Gastroesophageal sphincter (tissue), 4 donors: ENCODE measurements at places on chromosomes 7 and 10. TPM values are rescaled to one million over a fixed set of nuclear protein-coding genes. Genes with fewer than 3 reads are reported as not detected.

DNA sequence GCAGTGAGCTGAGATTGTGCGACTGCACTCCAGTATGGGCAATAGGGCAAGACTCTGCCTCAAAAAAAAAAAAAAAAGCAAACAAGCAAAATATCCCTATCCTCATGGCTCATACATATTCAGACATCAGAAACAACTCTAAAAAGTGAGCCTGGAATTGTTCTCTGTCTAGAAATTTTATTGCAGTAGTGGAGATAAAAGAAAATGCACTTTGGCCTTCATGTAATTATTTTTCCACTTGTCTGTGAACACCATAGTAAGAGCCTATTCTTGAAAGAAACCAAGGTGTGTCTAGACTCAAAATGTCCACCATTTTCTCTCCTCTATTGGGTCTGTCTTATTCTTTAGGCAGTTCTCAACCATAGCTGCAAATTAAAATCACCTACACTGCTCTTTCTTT is 30.5 kb upstream of the MCU start:
- ATAC-seq, result no peak

GRCh38 chr7:152931633-152932032 is 172.1 kb downstream of the ACTR3B start:
- ATAC-seq, result no peak

GRCh38 chr10:16674147-16674703 is 143.0 kb downstream of the RSU1 start:
- no peak for ATAC-seq

GRCh38 chr10:106612381-106612780 is 552.1 kb downstream of the SORCS1 start:
- no peak for ATAC-seq

Gene CD36
- total RNA-seq, result 284 TPM

DNA sequence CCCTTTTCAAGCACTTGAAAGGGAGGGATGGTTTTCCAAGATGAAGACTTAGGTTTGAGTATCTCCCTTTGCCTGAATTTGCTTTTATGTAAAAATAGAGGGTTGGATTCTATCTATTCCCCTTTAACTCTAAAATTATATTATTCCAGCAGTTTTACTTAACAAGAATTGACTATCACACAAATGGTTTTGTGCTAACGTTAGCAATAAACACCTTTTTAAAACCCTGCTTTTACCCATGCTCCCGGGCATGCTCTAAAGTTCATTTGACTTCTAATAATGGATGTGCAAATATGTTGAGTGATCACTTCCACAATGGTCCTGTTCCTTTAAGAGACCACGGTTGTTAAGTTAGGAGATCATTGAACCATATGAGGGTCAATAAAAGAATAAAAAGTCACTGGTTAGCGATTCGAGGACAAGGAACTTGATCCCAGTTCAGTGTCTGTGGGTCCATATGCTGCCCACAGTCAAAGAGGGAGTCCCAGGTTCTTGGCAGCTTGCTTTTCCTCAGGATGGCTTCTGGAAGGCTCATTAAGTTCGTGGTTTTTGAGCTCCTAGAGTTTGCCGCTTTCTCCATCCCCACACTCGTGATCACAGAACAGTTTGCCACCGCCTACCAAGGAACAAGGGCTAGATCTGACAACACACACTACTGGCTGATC is at the start of gene TMEM236:
Gene TMEM236 (plus strand): TSS at position 421 of the 665 bp plus-strand sequence. CDS start 95 bp downstream, at position 516.
- no peak for ATAC-seq

DNA sequence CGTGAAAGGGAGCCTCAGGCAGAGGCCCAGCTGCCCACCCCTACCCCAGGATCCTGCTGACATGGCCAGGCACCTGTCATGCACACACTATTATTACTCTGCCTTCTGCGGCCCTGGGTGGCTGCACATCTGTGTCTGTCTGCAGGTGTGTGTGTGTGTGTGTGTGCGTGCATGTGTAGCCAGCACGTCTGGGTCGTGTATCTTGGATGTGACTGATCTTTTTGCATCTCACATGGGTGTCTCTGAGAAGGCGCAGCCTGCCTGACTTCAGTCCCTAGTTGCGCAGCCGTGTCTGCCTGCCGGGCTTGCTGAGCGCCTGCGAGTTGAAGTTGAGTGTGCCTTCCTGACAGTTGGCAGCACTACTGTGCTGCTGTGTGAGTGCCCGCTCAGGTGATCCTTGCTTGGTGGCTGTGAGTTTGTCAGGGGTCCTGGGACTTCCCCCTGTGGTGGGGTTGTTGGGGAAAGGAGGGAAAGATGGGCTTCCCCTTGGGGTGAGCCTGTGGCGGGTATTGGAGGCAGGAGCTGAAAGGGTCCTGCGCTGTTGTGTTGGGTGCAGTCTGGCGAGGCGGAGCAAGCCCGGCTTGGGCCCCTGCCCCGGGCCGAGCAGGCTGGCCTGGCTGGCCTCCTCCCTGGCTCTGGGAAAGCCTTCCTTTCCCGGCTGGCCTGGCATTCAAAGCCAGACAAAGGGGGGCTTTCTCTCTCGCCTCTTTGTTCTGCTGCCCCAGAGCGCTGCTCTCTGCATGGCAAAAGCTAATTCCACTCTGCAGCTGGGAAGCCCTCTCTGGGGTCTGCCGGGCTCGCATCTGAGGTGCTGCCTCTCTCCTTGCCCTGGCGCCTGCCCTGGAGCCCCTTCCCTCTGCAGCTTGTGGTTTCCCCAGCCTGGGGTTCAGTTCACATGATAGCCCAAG is 4.9 kb downstream of the TRIM8 start:
- ATAC-seq, result no peak

GRCh38 chr10:541750-542371 is 147.6 kb downstream of the DIP2C start:
- peak; percentile 24 for ATAC-seq

GRCh38 chr7:148719753-148720152 is 21.1 kb downstream of the CUL1 start:
- no peak for ATAC-seq

GRCh38 chr7:139791316-139791715 is 13.5 kb upstream of the HIPK2 start:
- ATAC-seq, result no peak

Gene YKT6
- 79.2 TPM for total RNA-seq

Gene GCC1
- 16.5 TPM for total RNA-seq

DNA sequence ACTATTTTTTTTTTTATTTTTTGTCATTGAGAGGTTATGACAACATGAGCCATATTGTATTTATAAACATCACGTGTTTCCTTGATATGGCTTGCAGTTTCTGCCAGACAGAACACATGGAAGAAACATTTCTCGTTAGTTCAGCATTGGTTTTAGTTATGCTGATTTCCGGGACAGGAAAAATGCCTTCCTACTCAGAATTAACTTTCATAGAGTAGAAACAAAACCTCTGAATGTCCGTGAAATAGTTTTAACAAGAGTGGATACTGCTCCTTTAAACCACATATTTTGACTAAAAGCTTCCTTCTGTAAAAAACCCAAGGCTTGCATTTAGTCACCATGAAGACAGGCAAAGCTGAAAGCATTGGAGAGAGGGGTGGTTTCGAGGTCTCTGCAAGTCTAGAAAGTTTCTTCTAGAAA is 240.4 kb downstream of the KIAA1217 start:
- ATAC-seq, result no peak

DNA sequence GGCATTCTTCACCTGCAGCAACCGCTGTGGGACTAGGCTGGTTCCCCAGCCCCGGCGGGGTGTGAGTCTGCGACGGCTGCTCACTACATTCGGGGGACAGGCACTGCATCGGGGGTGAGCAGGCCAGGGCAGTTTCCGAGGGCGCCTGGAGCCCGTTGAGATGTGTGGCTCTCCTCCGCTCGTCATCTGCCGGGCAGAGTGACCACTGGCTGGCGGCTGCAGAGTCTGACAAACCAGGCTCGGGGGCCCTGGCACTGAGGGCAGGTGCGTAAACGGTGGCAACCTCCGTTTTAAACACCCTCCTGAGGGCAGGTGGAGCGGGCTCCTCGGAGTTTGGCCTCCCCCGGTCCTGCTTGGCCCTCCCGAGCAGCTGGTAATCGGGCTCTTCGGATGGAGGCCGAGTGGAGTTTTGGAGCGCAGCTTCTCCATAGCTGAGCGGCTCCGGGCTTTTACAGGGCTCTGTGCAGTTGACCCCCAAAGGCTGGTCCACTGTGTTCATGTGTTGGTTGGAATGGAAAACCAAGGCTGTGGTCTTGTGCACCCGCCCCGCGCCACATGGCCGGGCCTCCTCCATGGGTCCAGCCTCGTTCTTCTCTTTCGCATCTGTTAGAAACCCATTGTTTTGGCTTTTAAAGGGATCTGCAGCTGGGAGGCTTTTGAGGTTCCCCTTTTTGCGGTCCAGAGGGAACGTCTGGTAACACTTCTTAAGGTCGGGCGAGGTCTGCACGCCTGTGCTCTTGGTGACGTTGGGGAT is 20.9 kb downstream of the INSYN2A start:
- no peak for ATAC-seq

DNA sequence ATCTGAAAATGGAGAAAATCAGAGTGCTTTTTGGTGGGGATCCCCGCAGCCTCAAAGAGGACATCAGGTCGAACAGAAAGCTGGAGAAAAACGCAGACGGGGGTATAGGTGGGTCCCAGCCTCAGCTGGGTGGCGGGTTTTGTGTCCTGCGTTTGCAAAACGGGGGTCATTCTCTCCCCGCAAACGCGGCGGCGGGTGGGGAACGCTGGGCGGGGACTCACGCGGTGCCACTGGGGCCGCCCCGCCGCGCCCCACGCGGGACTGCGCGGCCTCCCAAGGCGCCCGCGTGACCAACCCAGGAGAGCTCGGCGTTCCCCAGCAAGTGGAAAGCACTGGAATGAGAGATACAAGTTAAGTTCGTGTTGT is 806 bp upstream of the VIPR2 start:
- ATAC-seq, result peak; percentile 71

Gene TFR2
- not detected for total RNA-seq

Gene NEUROG3
- not detected for total RNA-seq

GRCh38 chr10:114398587-114399331 is 5.5 kb downstream of the AFAP1L2 start:
- no peak for ATAC-seq

GRCh38 chr7:95180-95862 is 97.0 kb upstream of the FAM20C start:
- ATAC-seq, result no peak

Gene TLX1
- not detected for total RNA-seq

GRCh38 chr7:106056513-106057203 is 55.5 kb downstream of the SYPL1 start:
- peak; percentile 86 for ATAC-seq

DNA sequence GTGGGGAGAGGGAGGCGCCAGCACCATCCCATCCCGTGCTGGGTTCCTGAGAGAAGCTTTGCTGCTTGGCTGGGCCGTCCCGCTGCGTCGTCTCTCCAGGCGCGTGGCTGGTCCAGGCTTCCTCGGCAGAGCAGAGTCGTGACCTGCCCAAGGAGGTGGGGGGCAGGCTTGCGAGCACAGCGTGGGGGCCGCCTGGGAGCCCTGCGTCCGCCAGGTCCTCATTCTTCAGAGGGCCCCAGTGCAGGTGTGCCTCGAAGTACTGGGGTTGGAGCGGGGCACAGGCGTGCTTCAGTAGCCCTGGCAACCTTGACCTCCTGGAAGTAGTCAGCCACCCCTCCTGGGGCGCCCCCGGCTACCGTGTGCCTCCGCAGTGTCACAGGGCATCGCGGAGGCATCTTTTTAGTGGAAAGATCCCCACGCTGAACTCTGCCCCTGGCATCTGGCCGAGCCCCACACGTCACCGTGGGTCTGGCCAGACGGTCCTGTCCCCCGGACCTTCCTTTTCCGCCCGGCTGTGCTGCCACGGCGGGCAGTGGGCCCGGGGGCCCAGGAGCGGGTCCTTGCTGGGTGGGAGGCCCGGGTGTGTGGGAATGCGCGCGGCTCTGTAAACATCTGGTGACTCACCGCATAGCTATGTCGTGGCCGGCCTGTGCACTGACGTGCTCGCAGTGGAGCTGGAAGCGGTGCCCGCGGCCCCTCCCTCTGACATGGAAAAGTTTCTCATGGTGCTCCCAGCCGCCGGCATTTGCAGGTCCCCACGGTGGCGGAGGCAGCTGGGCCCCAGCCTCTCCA is 6.4 kb downstream of the MAFK start:
- ATAC-seq, result peak; percentile 89

DNA sequence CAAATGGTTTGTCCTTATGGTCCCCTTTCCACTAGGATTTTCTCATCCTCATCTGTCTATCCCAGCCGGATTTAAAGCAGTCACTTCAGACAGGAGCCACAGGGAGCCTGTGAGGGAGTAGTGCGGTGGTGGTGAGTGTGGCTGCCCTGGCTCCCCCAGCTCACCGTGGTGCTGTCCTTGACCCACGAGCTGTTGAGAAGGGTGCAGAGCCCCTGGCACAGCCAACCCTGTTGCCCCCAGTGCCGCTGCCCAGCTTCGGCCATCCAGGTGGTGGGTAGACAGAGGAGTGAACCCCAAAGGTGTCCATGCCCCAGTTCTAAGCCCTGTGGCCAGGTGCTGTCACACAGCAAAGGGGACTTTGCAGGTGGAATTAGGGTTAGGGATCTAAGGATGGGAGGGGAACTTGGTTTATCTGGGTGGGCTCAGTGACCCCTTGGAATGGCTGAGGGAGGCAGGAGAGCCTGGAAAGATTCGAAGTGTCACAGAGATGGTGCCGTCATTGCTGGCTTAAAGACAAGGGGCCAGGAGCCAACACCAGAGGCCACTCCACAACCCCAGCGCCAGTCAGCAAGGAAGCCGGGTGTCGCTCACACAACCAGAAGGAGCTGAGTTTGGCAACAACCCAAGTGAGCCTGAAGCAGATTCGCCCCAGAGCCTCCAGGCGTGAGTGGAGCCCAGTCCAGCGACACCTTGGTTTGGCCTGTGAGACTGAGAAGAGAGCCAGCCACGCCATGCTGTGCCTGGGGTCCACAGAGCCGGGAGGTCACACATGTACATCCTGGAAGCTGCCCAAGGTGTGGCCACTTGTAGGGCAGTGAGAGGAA is 142.4 kb downstream of the ADCY1 start:
- no peak for ATAC-seq

GRCh38 chr10:3914733-3915132 is 129.7 kb upstream of the KLF6 start:
- no peak for ATAC-seq

DNA sequence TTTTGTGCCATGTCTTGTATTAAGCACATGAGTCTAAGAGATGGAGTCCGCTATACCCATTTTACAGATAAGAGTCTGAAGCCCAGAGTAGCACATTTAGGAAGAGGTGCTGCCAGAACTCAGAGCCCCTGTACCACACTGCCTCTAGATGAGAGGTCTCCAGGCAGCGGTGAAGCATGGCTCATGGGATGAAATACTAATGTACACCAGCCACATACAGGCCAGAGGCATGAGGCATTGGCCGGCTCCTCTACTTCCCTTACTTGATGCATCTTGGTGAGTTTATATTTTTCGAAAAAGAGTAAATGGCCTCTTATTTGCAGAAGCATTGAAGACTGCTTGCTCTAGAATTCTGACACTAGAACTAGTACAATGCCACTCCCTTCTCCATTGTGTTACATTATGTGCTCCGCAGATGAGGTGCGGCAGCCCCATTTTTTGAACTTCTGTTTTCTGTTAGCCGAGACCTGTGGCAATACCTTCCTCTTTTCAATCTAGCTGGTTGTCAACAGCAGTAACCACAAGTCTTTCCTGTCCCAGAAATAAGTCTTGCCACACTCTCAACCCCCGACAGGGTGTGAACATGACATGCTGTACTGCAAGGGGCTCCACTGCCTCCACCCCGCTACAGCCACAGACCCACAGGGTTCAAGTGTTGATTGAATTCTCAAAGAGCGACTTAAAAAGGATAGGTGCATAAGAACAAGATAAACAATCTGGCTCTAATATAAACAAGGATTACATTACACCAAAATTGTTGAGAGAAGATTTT is 145.3 kb downstream of the CELF2 start:
- ATAC-seq, result peak; percentile 35

Gene PVRIG
- 0.27 TPM for total RNA-seq

- ATAC-seq, result no peak
Measured at GRCh38 chr7:117032810-117033209, 79.5 kb downstream of the ST7 start.
